ENCODE measurements at places on chromosomes 7 and 10. TPM values are rescaled to one million over a fixed set of nuclear protein-coding genes. Genes with fewer than 3 reads are reported as not detected.

The ZNF32 gene
- 19.0 TPM for total RNA-seq

The STYXL1 gene
- 9.0 TPM for total RNA-seq

The CNPY1 gene
- not detected for total RNA-seq

The FGFBP3 gene
- 1.7 TPM for total RNA-seq

The RBP4 gene
- not detected for total RNA-seq

The TMEM168 gene
- 12.4 TPM for total RNA-seq

DNA sequence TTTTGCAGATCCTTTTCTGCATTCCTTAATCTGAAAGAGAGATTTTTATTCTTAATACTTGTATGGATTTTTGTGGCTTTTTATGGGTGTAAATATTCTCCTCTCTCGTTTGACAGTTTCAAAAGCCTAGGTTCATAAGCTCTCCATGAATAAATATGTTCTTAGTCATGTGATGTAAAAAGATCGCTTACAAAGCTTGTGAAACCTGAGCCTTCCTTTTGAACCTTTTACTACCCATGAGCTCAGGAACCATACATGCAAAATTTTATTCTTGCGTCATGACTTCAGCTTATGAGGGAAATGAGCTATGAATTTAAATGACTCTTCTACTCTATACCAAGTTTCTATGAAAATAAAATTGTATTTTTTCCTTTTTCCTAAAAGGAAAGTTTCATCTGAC is 98.7 kb downstream of the POLL start:
- DNase-seq, result no peak

All from T-helper 17 cell (primary cell).